ENCODE measurements at places on chromosomes 2 and 18.

- DNase-seq, result no peak
Measured at GRCh38 chr2:1511455-1511854, 98.2 kb downstream of the TPO start.

DNA sequence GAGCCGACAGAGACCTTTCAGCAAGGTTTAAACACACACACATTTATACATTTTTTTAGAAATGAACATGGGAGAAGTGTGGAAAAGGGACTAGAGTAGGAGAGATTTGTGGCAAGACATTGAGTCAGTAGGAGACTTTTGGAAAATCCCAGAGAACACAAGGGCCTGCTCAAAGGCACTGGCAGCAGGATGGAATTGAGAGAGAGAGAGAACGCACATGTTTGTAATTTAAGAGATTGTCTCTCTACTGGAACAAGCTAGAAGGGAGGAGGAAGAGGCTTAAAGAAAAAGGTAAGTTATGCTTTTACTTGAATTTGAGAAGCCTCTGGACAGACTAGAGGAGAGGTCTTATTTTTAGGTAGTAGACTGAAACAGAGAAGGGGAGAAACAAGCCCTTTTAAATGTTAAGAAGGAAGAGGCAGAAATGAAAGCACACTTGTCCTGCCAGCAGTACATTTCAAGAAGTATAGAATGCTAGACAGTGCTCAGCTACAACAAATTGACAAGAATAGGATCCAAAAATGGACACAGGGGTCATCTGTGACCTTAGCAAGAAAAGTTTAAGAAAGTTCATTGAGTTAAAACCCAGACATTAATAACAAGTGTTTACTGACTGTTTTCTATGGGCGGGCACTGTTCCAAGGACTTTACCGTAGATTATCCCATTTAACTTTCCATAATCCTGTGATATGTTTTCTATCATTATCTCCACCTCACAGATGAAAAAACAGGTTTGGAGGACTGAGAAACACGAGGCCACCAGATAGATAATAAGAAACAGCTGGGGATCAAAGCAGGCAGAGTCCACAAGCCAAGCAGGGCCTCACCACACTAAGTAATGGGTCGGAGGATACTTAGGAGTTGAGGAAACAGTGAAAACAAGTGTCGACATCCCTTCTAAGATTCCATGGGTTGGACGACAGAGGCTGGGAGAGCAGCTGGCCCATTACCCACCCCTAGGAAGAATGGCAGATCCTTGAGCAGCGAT is 306.5 kb upstream of the NRP2 start:
- peak; percentile 20 for DNase-seq

GRCh38 chr2:217552081-217552480 is 450.7 kb downstream of the TNS1 start:
- no peak for DNase-seq

DNA sequence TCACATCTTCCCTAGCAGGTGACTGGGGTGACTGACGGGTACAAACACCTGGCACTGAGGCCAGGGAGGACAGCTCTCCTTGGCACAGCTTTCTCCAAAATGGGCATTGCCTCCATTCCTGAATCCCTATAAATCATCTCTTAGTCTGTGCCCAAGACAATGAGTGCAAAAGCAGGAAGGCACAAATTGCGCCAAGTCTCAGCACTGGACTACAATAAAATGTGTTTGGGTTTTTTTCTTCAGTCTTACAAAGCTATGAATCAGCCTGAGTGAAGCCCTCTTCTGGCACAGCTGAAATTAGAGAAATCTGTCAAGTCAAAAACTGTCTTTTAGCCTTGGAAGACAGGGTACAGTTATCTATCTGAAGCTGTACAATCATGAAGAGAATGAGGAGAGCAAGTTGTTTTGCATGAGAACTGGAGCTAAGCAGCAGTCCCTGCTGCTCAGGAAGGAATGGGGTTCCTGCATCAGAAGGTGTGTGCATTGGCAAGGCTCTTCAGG is 90.8 kb downstream of the EPB41L3 start:
- no peak for DNase-seq

GRCh38 chr2:71620116-71620515 is 166.8 kb downstream of the DYSF start:
- no peak for DNase-seq

GRCh38 chr2:219207134-219207883 is 727 bp downstream of the ZFAND2B start:
- DNase-seq, result peak; percentile 11

- DNase-seq, result peak; percentile 8
Measured at GRCh38 chr18:11726556-11726955, 37.5 kb downstream of the GNAL start.

- no peak for DNase-seq
Measured at GRCh38 chr18:79870301-79871025, 72.7 kb downstream of the KCNG2 start.

- DNase-seq, result no peak
Measured at GRCh38 chr2:188966079-188966571, 8.0 kb upstream of the COL3A1 start.

DNA sequence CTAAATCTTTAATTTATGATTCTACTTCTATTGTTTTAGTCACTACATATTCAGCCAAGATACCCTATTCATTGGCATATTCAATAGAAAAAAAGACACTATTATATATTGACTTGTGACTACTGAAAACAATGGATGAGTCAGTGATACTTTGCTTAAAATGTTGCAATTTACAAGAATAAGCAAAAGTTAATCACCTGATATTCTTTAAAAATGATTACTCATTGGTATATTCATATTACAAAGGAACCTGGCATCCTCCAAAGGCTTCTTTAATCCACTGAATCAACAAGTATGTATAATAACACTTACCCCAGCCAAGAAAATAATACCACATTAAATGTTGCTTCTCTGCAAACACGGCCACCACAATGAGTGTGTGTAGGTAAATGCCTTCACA is 87.8 kb downstream of the CALCRL start:
- DNase-seq, result peak; percentile 21

GRCh38 chr18:4960578-4960977 is 236.5 kb downstream of the AKAIN1 start:
- DNase-seq, result no peak

DNA sequence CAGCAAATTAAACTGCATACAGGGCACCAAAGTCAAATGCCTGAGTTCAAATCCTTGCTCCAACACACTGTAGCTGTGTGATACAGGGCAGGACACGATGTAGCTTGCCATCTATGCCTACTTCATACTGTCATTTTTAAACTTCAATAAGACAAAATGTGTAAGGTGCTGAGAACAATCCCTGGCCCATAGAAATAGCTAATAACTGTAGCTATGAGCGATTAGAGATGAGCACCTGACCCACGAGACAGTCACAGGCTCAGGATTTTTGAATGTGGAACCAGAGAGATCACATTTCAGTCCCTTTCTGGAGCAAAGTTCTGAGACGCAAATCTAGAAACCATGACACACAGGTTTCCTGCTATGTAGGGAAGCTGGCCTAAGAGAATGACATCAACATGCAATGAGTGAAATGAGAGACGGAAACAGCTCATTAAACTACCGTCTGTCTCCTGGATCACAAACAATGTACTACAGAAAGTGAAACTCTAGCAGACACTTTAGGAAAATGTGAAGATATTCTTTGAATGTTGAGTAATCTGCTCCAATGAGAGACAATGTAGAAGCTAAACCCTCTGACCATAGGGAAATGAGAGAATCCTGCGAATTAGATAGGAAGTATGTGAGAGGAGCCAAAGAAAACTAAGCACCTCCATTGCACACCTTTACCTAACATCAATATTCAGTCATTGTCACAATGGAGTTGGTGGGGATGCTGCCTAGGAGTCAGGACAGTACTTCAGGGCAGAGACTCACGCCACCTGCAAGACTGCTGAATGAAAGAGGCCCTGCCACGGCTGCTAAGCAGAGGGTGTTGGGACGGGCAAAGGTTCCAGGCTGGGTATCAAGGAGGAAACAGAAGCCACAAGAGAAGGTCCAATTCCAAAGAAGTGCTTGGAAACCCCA is 25.5 kb downstream of the B4GALT6 start:
- DNase-seq, result peak; percentile 65

DNA sequence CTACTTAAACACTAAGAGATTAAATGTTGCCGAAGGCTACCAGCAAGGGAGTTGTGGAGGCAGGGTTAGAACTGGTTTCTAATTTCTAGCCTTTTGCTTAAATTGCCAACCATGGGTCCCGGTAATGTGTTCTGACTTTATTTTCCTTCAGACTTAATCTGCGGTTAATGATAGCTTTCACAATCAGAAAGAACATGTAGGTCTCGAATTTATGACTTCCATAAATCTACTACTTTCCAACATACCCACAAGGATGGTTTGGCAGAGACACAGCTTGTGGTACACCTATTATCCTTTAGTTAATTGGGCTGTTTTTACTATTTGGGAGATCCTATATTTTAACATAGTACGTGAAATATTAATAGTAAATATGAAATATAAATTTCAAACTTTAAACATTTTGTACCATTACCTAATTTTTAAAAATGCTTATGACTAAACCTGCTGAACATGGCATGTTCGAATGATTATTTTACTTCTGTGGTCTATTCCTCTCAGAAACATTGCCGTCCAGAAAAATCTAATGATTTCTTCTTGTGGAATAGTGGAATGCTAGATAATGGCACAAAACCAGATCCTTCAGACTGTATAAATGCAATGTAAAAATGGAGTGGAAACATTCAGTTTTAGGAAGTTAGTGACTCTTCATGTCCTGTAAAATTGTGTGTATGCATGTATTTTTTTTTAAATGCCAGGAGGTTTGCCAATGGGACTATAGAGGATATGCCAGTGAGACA is 41.3 kb downstream of the PARD3B start:
- no peak for DNase-seq

- peak; percentile 59 for DNase-seq
Measured at GRCh38 chr2:28166956-28167355, 225.7 kb upstream of the FOSL2 start.

- DNase-seq, result no peak
Measured at GRCh38 chr2:70095720-70096670, 8.7 kb downstream of the PCBP1 start.

GRCh38 chr2:23519334-23519651 is 134.3 kb downstream of the KLHL29 start:
- no peak for DNase-seq

Measured in iris pigment epithelial cell (primary cell).